ENCODE measurements at places on chromosomes 1 and 21.
A peak's percentile ranks its signal among the peaks of the same experiment; 100 is the strongest.

DNA sequence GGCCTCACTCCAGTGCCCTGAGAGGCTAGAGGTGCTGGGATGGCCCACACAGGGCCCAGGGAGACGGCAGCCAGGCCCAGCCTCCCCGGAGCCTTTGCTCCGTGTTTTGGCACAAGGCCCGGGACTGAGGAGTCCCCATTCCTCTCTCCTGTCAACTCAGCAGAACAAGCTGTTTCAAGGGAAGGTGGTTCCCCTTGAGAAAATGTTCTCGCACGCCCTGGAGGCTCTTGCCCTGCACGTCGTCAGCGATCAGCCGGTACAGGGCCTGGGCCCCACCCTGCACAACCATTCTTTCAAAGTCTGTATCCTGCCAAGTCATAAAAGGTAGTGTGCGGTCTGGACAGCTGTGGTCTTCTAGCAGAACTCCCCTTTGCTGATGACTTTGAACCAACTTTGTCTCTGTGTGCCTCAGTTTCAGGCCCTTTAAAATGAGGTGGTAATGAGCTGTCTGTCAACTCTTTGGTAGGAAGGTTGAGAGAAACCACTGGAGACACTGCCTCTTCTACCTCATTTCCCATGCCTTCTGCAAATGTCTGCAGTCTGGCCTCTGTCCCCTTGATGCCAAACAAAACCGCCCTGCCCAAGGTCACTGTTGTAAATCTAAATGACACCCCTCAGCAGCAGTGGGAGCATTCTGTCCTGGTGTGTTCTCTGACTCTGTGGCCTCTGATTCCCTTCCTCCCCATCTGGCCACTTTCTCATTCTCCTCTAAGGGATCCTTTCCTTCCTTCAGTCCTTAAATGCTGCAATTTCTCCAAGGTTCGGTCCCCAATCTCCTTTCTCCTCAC, 138.6 kb upstream of the JUN start:
- DNase-seq, result peak; percentile 74

DNA sequence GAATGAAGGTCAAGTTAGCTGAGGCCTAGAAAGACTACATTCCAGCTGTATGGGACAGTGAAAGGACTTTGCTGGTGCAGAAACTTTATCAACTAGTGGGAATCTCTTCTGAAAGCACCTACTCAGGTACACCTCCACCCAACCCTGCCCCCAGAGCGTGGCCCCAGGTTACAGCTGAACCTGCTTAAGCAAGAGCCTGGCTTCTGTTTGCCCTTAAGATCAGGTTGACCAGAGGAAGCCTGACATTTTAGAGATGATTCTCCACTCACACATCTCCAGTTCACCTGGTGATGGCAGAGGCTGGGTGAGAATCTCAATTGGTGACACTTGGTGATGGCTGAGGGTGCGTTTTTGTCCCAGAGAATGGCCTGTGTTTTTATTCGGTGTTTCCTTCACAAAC, 24.0 kb downstream of the ELAPOR1 start:
- DNase-seq, result no peak

- DNase-seq, result no peak
Measured at GRCh38 chr1:177737456-177737855, 232.4 kb downstream of the SEC16B start.

GRCh38 chr1:72034827-72035226, 247.5 kb downstream of the NEGR1 start:
- DNase-seq, result no peak

DNA sequence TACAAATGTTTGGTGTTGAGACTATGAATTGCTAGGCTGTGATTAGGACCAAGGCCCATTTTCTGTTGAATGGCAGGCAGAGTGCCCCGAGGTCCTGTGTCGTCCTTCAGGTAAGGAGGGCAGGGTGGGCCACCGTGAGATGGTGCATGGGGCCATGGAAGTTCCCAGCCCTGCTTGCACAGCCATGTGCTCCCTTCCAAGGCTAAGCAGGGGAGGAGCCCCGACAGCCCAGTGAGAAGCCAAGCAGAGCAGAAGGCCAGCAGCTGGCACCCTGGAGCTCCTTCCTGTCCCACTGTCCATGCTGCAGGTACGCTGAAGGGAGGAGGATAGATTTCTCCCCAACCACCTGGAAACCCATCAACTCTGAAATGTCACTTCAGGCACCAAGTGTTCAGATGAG, 8.2 kb upstream of the NUAK2 start:
- no peak for DNase-seq

Measured in testis (tissue), 5 donors.